ENCODE measurements at places on chromosomes 11 and 22.

DNA sequence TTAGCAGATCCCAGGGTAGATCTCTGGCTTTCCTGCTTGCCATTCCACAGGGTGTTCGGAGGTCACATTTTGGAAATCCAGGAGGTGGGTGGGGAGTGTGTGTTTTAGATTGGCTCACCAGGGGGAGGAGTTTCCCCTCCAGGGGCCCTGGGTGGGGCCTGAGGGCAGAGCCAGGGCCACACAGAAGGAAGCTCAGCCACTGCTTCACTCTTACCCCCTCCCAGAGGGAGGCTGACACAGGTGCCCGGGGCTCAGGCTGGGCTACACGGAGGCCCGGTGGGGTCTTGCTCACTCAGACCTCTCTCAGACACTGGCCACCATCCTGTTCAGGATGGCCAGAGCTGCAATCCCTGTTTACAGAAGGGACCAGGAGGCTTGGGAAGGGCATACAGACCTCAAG, 2.5 kb downstream of the WNT7B start:
- H3K4me3 ChIP-seq, result no peak overlapping the region
- H3K27me3 ChIP-seq, result peaks cover 27% of the 10 kb centered on the region
- H3K36me3 ChIP-seq, result no peaks in the 10 kb centered on the region
- no peak overlapping the region for H3K27ac ChIP-seq
- peaks cover 20% of the 10 kb centered on the region for H3K4me1 ChIP-seq
- DNase-seq, result no peak

- no peaks in the 10 kb centered on the region for H3K27me3 ChIP-seq
- peaks cover 74% of the 10 kb centered on the region for H3K4me1 ChIP-seq
- H3K4me3 ChIP-seq, result no peak overlapping the region
- H3K36me3 ChIP-seq, result no peaks in the 10 kb centered on the region
Measured at GRCh38 chr11:118042796-118043195, 34.1 kb upstream of the TMPRSS4 start.

DNA sequence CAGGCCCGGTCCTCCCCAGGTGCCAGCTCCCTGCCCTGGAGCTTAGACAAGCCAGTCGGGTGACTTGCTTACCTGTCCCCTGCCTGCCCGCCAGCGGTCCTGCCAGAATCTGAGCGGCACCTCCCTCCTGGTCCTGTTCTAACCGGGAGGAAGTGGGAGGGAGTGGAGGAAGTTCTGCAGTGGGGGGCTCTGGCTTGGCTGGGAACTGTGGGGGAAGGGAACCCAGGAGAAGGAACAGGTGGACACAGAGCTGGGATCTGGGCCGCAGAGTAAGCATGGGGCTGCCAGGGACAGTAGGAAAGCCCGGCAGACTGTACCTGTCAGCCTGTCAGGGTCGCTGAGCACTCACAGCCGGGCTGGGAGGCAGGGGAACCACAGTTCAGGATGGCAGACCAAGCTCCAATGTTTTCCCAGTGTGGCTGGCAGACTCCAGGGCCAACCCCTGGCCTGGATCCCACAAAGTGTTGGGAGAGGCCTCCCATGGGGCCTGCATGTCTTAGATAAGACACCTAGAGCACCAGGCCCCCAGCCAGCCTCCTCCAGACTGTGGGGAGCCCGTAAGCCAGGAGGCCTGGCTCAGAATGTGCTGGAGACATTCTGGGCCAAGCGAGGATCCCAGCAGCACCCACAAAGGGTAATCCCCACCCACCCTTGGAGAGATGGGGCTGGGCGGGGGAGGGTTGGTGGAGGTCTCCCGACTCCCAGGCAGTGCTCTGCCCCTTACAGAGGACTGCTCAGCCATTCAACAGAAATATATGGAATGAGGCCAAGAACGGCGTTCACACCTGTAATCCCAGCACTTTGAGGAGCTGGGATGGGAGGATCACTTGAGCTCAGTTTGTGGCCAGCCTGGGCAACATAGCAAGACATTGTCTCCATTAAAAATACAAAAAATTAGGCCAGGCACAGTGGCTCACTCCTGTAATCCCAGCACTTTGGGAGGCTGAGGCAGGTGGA, 2.3 kb downstream of the CYB5R3 start:
- H3K27ac ChIP-seq, result no peak overlapping the region
- H3K36me3 ChIP-seq, result no peaks in the 10 kb centered on the region
- H3K27me3 ChIP-seq, result no peaks in the 10 kb centered on the region
- DNase-seq, result no peak
- peaks cover 50% of the 10 kb centered on the region for H3K4me1 ChIP-seq
- H3K4me3 ChIP-seq, result no peak overlapping the region

GRCh38 chr11:74672956-74673692, 58.1 kb downstream of the CHRDL2 start:
- DNase-seq, result no peak
- H3K4me1 ChIP-seq, result no peaks in the 10 kb centered on the region
- H3K27ac ChIP-seq, result no peak overlapping the region
- H3K27me3 ChIP-seq, result no peaks in the 10 kb centered on the region
- H3K4me3 ChIP-seq, result no peak overlapping the region

DNA sequence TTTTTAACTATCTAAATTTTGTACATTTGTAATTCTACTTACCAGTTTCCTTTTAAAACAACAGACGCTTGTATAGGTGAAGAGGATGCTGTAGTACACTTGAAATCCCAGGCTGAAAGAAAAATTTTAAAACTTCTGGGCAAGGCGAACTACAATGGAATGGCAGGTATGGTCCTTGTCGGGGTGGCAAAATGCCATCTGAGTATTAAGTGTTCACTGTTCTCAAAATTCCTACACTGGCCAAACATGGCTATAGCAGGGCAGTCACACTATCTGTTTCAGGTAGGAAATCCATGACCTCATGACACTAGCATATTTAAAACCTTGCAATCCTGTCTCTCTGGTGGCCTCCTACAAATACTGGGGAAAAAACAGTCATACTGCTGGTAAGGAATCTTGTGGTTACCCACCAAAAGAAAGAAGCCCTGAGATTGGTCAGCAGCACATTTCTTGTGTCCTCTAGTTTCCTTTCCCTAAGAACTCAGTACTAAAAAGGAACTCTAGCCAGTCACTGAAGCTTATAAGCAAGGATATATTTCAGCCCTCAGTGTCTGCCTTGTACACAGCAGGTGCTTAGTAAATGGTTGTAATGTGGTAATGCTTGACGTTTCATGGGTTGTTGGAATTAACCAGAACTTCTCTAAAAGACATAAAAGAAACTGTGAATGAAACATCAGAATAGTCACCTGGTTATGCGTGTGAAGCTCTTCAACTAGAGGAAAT, 5.2 kb upstream of the ZC3H12C start:
- H3K4me1 ChIP-seq, result no peaks in the 10 kb centered on the region
- no peak for DNase-seq
- H3K27me3 ChIP-seq, result peaks cover 10% of the 10 kb centered on the region
- no peak overlapping the region for H3K4me3 ChIP-seq
- H3K36me3 ChIP-seq, result no peaks in the 10 kb centered on the region

Data from CD4-positive, alpha-beta memory T cell (primary cell).